SK-N-DZ (cell line): ENCODE measurements at places on chromosomes 11 and 22.

GRCh38 chr11:70910835-70911234 lies 341.5 kb downstream of the SHANK2 start:
- no peak for DNase-seq

GRCh38 chr22:24994070-24994763 lies 41.7 kb downstream of the KIAA1671 start:
- DNase-seq, result no peak

- DNase-seq, result no peak
Observed at GRCh38 chr11:105783216-105783615, 173.3 kb downstream of the GRIA4 start.

GRCh38 chr11:24747275-24748251 lies 250.7 kb downstream of the LUZP2 start:
- DNase-seq, result no peak

- no peak for DNase-seq
Observed at GRCh38 chr11:121887569-121887968, 228.4 kb downstream of the BLID start.

- DNase-seq, result no peak
Observed at GRCh38 chr11:86980086-86980796, 25.0 kb upstream of the FZD4 start.

GRCh38 chr11:12001186-12001585 lies 7.2 kb downstream of the DKK3 start:
- DNase-seq, result no peak

GRCh38 chr11:119148720-119149017 lies 183 bp upstream of the ABCG4 start:
- no peak for DNase-seq

DNA sequence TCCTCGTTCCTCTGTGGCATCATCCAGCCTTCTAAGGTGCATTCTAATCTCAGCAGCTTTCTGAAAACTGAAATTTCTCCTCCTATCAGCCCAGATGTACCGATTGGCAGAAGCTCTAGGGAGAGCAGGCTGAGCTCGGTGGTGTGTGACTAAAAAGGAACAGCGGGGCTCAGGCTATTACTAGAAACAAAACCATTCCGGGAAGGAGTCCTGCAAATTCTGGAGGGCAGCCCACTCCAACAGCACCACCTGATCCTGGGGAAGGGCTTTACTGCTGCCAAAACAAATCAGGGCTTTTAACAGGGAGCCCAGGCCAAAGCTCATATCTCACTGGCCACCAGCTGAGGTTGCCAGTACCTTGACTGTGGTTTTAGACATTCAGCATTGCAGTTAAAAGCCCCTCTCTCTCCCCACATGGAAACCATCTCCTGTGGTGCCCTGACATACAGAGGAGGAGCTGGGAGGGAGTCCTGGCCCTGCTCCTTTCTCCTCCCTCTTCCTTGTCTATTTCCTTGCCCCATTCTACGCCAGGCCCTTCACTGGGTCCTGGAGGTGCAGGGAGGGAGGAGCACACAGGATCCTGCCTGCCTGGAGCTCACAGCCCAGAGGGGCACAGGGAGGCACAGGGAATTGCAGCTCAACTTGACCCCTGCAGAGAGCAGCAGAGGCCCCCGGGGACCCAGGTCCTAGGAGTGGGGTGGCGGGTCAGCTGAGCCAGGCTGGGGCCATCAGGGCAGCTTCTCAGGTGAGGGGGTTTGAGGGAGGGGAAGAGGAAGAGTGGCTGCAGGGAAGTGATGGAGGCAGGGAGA lies 889 bp downstream of the PLAAT4 start:
- no peak for DNase-seq

GRCh38 chr11:2459016-2459725 lies 14.4 kb downstream of the KCNQ1 start:
- DNase-seq, result no peak

DNA sequence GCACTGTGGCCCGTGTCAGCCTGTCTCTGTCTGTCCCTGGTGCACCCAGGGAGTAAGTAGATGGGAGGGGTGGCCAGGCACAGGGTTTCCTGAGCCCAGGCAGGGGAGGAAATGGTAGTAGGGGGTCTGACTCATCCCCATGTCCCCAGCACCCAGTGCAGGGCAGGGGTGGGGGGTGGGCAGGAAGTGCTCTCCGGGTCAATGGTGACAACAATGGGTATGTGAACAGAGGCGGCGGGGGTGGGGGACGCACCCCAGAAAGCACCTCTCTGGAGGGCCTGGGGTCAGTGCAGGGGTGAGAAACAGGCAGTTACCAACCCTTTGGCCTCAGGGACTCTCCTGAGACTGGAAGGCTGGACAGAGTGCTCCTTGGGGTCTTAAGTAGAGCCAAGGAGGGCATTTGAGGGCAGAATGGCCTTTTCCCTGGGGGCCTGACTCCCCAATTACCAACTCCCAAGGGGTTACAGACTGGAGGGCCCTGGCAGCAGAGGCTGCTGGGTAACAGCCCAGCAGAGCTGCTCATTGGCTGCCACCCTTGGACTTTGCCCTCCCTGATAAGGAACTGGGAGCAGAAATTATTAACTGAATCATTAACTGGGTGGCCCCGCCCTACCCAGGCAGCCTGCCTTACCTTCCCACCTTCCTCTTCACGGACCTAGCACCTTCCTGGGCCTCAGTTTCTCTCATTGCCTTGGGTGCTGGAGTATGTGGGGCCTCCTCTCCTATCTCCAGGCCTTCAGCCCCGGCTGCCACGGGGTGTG lies 4.2 kb downstream of the MYRF start:
- no peak for DNase-seq

GRCh38 chr22:48951836-48952235 lies 875.8 kb downstream of the BRD1 start:
- DNase-seq, result no peak

DNA sequence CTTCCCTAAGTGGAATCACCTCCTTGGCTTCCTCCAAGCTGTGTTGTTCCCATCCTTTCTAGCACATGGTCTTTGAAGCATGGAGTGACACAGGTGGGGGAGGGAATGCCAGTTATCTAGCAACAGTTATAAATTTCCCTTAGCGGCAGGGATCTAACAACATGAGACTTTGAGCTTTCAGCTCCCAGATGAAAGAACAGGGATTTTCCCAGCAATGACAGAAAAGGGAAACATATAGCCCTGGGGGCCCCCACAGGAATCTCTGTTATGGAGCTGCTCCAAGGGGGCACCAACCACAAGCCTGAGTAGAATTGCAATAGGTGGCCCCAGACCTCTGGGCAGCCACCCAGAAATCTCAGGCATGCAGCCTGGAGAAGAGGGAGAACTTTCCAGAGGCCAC lies 163.0 kb downstream of the GRIK4 start:
- no peak for DNase-seq

DNA sequence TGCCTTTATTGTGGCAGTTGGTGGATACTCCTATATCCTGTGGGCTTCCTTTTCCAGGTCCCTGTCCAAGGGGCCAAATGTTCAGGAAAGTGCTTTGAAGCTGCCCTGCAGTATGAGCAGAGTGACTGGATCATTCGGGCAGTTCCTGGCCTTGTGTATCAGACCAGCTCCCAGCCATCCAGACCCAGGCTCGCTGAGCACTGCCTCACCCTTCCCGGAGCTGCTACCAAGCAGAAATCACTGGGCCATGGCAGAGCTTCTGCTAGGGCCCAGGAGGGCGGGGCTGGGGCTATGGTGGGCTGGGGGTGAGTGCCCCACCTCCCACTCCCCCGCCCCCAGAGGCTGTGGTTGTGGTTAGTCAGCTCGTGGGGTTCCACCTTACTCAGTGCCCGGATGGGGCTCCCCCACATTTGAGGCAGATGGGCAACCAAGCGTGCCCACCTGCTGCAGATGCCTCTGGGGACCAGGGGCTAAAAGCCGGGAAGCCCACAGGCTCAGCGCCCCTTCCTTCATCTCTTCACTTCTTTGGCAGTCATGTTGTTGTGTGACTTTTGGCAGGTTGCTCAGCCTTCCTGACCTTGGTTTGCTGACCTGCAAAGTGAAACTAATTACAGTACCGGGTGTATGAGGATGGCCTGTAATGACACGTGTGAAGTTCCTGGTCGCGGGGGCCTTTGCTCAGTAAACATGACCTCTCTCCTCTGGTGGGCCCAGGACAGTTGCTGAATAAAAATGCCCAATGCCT lies 2.1 kb upstream of the LRRC32 start:
- DNase-seq, result no peak

DNA sequence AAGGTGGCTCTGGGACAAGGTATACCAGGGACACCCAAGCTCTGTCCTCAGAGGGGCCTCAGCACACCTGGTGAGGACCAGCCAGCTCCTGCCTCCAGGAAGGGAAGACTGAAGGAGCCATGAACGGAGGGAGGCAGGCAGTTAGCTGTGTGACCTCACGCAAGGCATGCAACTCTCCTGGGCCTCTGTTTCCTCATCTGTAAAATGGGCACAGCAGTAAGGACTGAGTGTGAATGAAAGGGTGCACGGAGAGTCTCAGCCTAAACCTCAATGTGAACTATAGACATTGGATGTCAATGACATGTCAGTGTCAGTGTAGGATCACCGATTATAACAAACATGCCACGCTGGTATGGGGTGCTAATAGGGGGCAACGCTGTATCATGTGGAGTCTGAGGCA lies 18.4 kb downstream of the PGA5 start:
- no peak for DNase-seq

GRCh38 chr11:119531623-119532022 lies 108.7 kb upstream of the THY1 start:
- DNase-seq, result no peak

DNA sequence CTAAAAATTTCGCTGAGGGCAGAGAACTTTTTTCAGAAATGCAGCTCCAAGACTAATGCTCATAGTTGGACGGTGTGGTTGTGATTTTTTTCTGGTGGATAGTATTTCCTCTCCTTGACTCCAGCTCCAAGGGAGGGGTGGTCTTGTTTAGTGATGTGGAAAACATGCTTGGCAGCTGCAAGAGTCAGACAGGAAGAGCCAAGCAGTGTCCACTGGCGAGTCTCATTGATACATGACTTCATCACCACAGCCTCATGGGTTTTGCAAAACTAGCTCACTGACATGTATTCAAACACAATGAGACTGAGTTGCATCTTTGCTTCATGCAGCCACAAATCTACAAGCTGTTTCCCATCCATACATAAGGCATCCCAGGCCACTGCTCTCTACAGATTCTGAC lies 7.3 kb upstream of the KCNJ1 start:
- DNase-seq, result no peak

DNA sequence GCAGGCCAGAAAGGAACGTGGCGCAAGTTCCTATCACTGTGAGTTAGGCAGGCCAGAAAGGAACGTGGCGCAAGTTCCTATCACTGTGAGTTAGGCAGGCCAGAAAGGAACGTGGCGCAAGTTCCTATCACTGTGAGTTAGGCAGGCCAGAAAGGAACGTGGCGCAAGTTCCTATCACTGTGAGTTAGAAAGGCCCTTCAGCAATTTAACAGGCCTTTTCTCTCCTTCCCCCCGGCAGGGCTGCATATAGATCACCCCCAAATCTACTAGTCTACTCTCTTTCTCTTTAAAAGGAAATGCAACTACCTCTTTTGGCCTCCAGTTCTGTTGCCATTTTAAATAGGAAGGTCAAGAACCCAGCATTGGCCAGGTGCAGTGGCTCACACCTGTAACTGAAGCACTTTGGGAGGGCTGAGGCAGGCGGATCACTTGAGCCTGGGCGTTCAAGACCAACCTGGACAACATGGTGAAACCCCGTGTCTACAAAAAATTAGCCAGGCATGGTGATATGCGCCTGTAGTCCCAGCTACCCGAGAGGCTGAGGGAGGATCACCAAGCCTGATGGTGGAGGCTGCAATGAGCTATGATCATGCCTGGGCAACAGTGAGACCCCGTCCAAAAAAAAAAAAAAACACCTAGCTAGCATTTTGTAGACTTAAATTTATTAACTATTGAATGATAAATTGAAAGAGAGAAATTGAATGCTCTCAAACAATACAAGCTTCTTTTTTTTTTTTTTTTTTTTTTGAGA lies 14.9 kb downstream of the FAM118B start:
- DNase-seq, result no peak

DNA sequence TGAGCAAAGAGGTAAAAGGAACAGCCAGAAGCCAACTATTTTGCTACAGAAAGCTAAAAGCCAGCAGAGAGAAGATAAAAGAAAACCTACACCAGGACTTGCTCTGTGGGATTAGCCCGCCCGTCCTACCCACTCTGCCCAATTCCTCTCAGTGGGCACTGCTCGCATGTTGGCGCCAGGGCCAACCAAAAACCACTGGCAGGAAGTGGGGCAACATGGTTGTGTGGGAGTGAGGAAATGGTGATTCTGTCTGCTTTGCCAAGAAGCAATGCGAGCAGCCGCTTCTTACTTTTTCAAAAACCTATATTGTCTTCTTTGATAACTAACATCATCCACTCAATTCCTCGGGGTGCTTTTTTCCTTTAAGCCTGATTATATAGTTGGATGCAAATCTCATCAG lies 14.2 kb upstream of the APOA1 start:
- DNase-seq, result no peak
